Inflammatory macrophage (primary cell): ENCODE measurements at places on chromosomes 6 and 20.

- no peak for DNase-seq
Observed at GRCh38 chr20:17681726-17682102, 328 bp downstream of the RRBP1 start.

- peak; percentile 38 for DNase-seq
Observed at GRCh38 chr20:47330933-47331708, 25.4 kb downstream of the ZMYND8 start.

DNA sequence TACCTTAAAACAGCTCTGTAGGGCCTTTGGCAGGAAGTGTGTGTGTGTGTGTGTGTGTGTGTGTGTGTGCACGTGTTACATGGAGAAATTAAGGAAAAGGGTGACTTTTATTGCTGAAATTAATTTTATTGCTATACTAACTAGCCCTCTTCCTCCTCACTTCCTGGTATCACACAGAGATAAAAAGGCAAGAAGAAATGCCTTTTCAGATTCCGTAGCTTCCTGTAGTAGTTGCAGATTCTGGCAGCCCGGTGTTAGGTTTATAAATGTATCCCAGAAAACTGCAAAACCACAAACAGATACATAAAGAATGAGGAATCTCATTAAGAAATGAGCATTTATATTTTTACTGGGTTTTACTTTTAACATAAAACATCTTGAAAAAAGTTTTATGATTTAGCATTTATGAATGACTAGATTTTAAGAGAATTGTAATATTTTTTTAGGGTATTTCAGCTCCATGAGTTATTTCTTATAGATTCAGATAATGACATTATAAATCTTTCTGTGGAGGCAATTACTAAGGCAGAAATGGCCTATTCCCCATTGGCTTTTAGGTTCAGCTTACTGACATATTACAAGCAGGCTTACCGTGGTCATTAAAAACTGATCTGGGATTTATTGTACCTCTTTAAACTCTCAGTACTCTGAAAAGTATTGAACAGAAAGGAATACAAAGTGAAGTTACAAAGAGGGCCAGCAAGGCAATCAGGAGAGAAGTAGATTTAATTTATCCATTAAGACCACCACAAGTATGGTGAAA is 249.1 kb upstream of the TSHZ2 start:
- DNase-seq, result no peak

- DNase-seq, result no peak
Observed at GRCh38 chr6:125953502-125953875, 3.1 kb upstream of the HINT3 start.
